Activated CD8-positive, alpha-beta memory T cell treated with anti-CD3 and anti-CD28 coated beads, Interleukin-2, amount 50 U/mL, for 4 hours (primary cell): ENCODE measurements at places on chromosomes 1 and 21.
A peak's percentile ranks its signal among the peaks of the same experiment; 100 is the strongest.

- no peak for DNase-seq
These were observed 164.0 kb downstream of the RUNX1 start for GRCh38 chr21:34885125-34885524.

GRCh38 chr1:90840352-90840751 lies 123.2 kb upstream of the BARHL2 start:
- DNase-seq, result no peak

GRCh38 chr1:89821322-89822108 lies 683 bp downstream of the LRRC8D start:
- peak; percentile 69 for DNase-seq

DNA sequence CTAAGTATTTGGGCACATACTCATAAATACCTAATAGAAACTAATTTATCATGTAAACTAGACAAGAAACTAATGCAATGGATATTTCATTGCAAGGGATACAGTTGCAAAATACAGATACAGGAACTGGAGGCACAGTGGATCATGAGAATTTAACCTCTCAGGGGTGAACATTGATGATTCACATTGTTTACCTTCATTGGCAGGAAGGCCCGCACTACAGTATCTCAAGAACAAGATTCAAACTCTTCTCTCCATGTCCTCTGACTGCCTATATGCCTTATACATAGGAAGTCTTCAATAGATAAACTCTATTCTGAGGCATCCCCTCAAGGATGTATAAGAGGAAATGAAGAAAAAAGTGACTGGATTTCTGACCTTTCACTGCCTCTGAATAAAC lies 18.4 kb upstream of the PTBP2 start:
- DNase-seq, result no peak

DNA sequence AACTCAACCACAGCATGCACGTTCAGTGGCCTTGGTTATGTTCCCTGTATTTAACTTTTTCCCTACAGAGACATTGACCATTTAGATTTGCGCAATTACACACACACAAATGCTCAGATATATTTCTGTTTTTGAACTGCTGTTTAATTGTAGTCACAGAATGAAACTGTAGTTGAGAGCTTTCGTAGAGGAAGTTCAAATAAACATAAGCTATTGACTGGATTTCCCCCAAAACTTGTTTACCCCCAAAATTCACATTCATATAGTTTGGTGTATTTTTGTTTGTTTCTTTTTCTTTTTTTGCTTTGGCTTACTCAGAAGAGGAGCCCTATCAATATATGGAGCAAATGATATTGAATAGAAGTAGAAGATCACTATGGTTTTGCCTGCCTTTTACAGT lies 921.0 kb downstream of the ADGRL2 start:
- no peak for DNase-seq

DNA sequence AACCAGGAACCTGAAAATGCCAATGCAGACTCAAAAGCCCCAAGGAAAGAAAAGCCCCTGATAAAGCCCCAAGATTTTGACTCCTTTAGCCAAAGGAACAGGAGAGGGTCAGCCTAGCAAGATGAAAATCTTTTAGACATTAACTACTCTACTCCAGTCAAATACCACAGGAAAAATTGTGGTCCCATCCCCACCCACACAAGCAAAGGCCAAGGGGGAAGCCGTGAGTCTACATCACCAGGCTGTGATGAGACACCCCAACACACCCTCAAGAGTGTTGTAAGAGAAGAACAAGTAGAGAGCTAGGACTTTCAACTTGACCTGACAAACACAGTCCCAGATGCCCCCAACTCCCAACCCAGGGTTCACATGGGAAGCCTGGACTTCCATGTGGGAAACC lies 192.8 kb upstream of the NR5A2 start:
- no peak for DNase-seq

DNA sequence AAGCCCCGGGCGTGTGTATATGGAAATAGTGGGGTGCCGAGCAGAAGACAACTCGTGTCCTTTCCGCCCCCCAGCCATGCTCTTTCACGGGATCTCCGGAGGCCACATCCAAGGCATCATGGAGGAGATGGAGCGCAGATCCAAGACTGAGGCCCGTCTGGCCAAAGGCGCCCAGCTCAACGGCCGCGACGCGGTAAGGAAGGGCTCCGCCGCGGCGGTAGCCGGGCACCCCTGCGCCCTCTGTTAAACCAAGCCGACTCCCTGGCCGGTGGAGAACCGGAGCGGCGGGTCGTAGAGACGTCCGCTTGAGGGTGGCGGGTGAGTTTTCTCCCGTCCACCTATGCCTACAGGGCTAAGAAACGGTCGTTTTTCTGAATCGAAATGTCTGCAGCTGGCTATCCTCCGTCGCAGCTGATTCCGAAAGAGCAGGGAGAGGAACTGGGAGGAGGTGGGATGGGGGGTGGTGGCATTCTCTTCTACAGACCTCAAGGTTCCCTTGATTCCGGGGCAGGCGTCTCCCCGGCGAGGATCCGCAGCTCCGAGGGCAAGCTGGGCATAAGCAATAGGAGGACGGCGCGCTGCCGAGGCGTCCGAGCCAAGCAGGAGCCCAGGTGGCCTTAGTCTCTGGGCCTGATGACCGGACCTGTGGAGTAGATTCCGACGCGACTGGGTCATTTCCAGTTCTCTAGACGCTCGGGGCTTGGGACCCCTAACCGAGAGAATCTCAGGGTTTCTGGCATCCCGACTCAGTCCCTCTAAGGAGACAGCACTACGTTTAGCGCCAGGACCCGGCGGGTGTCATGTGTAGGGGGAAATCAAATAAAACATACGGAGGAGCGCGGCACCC lies 856 bp downstream of the LHX9 start:
- no peak for DNase-seq
